ENCODE measurements at places on chromosomes 1 and 21.

GRCh38 chr1:39220891-39221870, 16.7 kb downstream of the MACF1 start:
- no peaks in the 10 kb centered on the region for H3K36me3 ChIP-seq
- peaks cover 39% of the 10 kb centered on the region for H3K4me1 ChIP-seq
- H3K27me3 ChIP-seq: no peaks in the 10 kb centered on the region
- H3K4me3 ChIP-seq: no peak overlapping the region
- no peak overlapping the region for H3K27ac ChIP-seq

- peaks cover 11% of the 10 kb centered on the region for H3K4me1 ChIP-seq
- DNase-seq: no peak
- peak overlapping the region; percentile 98 for H3K4me3 ChIP-seq
- peak overlapping the region; percentile 65 for H3K27ac ChIP-seq
- no peaks in the 10 kb centered on the region for H3K27me3 ChIP-seq
These were observed 941 bp upstream of the C1orf21 start for GRCh38 chr1:184385865-184386311.

DNA sequence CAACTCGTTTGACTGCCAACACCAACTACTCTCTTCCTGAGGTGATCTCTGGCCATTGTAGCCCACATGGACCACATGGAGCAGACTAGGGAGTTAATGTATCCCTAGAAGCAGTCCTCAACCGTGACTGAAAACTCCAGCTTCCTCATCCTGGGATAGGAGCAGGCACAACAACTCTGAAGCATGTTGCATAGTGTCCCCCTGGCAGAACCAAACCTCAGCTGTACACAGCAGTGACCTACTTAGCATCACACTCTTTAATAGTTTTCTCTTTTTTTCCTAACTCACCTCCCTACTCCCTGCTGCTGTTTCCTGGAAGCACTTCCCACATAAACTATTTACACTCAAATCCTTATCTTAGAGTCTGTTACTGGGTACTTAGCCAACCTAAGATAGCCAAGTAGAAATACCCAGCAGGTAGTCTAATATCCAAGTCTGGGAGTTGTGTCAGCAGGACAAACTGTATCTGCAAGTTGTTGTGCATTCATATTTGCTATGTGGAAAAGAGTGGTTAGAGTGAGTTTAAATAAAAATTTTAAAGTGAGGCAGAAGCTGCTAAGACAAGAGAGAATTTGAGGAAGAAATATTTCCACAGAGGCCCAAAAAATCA, 228.8 kb downstream of the LTN1 start:
- no peaks in the 10 kb centered on the region for H3K36me3 ChIP-seq
- H3K4me3 ChIP-seq: no peak overlapping the region
- H3K27ac ChIP-seq: no peak overlapping the region

GRCh38 chr1:117178756-117179155, 32.0 kb downstream of the VTCN1 start:
- H3K4me3 ChIP-seq: no peak overlapping the region
- no peaks in the 10 kb centered on the region for H3K27me3 ChIP-seq
- DNase-seq: no peak

- H3K4me1 ChIP-seq: no peaks in the 10 kb centered on the region
- no peaks in the 10 kb centered on the region for H3K27me3 ChIP-seq
- no peak overlapping the region for H3K4me3 ChIP-seq
These were observed 15.9 kb upstream of the CD58 start for GRCh38 chr1:116586741-116587143.

DNA sequence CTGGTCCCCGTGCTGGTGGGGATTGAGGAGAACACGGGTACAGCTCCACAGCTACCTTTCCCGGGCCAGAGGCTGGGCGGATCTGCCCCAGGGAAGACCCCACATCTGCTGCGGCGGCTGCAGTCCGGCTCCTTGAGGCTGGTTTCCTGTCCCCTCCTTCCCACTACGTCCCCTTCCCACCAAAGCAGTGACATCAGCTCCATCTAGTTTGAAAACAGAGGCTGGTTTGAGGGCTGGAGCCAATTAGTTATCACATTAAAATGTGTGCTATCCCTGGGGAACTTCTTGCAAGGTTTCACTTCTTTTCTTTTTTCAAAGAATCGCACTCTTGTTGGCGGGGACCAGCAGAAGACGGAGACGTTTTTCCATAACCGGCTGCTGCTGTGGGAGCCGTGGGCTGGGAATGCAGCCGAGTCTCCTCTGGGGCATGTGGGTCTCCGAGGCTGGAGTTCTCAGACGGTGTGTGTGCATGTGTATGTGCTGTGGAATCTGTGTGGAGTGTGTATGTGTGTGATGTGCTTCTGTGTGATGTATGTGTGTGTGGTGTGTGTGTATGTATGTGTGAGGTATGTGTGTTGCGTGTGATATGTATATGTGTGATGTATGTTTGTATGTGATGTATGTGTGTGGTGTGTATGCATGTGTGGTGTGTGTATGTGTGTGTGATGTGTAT, 8.9 kb upstream of the PCBP3 start:
- DNase-seq: no peak
- peak overlapping the region; percentile 35 for H3K4me3 ChIP-seq
- no peak overlapping the region for H3K27ac ChIP-seq
- no peaks in the 10 kb centered on the region for H3K36me3 ChIP-seq
- peaks cover 3% of the 10 kb centered on the region for H3K4me1 ChIP-seq

DNA sequence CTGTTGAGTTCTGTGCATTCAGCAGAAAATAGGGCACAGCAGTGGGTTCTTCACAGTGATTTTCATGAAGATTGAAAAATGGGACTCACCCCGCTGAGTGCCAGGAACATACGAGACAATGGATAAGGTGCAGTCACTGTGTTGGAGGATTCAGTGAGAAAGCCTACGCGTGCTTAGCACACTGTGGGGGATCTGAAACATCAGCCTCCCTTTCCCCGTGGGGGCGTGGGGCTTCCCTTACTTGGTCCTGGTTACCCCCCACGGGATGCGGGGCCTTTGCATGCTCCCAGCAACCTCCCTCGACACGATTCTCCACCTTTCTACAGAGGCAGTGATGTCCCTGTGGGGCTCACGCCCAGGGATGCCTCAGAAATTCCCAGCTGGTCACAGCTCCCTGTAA, 252.2 kb upstream of the C1orf174 start:
- no peak for DNase-seq
- no peak overlapping the region for H3K27ac ChIP-seq

All from thoracic aorta (tissue), 2 donors.